CD4-positive, alpha-beta T cell treated with Interferon alpha-2 for 1 hour (primary cell): ENCODE measurements at places on chromosomes 7 and 10.
A peak's percentile ranks its signal among the peaks of the same experiment; 100 is the strongest.

- no peak for DNase-seq
Observed at GRCh38 chr10:84706875-84707274, 378.5 kb downstream of the CCSER2 start.

DNA sequence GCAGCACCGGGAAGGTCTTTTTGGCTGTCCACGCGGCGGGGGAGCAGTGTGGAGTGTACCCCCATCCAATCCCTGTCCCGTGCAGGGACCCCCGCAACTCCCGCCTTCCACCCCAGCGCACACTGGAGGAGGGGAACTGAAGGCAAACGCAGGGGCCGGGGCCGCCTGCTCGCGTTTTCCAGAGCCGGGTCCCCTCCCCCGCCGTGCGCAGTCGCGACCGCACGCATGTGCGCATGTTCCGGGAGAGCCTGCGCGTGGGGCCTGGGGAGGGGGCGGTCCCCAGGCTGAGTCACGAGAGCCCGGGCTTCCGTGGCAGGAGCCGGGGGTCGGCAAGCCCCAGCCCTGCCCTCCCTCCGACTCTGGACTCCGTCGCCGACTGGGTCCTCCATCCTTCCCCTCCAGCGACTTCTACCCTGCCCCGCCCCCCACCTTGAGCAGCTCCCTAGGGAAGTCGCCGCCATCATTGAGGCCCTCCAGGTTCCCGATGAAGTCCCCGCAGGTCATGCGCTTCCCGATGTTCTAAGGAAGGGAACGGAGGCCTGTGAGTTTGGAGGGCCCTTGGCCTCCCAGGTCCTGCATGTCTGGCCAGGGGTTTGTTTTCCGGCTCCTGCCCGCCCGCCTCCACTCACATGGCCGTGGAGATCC lies 8.0 kb downstream of the PSD start:
- DNase-seq, result peak; percentile 52

- no peak for DNase-seq
Observed at GRCh38 chr10:114611617-114612016, 46.5 kb downstream of the ABLIM1 start.

DNA sequence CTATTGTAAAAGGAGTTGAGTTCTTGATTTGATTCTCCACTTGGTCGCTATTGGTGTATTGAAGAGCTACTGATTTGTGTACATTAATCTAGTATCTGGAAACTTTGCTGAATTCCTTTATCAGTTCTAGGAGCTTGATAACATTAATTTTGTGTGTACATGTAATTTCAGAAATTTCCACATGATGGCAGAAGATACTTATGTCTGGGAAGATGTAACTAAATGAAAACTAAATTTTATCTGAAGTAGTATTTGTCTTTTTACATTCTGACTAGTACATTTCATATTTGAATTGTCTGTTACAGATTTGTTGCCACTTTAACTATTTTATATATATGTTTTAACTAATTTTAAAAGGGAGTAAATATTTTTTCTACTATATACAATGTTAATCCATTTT lies 27.6 kb downstream of the SDHAF3 start:
- DNase-seq, result peak; percentile 34

DNA sequence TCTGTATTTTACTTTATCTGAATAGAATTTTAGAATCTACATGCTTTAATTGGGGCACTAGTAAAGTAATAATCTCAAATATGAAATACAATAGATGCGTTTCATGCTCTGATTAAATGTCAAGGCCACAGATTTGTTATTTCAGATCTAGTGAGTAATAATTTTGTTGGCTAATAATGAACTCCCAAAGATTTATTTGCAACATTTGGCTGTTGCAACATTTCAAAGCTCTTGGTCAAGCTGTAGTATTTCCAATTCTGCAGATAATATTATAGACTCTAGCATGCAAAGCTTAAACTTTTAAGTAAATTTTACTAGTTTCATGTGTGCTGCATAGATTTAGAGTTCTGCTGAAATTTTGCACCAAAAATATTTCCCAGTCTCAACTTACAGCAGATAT lies 16.7 kb downstream of the LRRN3 start:
- no peak for DNase-seq

DNA sequence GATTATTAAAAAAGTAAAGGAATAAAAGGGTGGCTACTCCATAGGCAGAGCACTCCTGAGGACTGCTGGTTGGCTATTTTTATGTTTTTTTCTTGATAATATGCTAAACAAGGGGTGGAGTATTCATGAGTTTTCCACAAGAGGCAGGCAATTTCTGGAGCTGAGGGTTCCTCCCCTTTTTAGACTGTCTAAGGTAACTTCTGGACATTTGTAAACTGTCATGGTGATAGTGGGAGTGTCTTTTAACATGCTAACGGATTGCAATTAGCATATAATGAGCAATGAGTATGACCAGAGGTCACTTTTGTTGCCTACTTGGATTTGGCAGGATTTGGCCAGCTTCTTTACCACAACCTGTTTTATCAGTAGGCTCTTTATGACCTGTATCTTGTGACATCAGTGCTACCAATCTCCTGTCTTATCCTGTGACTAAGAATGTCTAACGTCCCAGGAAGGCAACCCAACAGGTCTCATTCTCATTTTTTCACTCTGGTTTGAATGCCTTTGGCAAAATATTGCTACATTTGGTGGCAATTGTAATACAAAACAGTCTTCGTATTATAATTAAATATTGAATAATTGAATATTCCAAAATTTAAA lies 587.8 kb upstream of the POM121L12 start:
- no peak for DNase-seq

DNA sequence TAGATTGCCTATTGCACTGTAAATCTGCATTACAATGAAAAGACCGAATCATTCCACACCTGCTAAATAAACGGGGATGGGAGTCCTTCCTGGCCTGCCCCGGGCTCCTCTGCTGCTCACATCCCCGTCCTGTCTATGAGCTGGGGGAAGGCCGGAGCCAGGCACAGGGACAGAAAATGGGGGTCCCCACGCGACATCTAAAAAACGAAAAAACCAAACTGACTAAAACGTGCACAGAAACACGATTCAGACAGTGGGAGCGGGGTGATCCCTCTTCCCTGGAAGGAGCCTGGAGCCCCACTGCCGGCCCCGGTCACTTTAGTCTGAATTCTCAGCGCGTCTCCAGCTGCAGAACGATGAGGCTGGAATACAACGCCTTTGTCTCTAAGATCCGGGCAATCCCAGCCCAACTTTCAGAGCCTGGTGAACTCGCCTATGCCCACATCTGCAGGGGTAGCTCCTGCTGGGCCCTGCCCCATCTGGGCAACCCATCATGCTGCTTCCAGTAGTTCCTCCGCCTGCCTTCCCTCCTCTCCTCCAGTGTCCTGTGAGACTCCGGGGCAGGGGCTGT lies 78.0 kb downstream of the ADARB2 start:
- DNase-seq, result no peak

DNA sequence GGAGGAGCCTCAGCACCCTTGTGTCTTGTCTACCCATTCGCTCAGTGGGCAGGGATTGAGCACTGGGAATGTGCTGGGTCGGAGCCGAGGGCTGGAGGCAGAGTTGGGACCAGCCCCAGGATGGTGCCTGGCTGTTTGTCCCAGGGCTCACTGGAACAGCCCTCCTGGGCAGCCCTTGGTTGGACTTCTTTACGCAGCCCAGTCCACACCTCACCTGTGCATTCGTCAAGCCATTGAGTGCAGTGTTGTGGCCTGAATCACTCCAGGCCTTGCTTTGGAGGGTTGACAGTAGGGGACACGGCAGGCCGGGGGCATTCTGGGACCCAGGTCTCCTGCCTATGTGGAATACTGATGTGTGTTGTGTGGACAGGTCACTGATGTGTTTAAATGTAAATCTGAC lies 229.6 kb downstream of the MGMT start:
- no peak for DNase-seq

GRCh38 chr10:70328967-70329366 lies 45.2 kb upstream of the NPFFR1 start:
- no peak for DNase-seq

DNA sequence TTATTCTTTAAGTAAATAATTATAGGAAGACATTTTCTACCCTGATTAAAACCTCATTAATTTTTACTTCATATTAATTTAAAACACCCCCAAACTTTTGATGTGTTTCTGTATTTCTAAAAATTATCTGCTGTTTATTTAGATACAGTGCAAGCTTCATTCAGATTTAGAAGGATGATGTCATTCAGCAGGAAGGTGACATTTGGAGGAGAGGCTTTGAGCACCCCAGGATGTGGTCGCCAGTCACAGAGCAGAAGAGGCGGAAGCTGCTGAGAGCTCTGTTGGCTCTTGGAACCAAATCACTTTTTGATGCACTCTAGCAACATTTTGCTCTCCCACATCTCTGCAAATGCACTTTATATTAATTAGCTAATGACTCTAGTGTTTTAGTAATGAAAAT lies 233.9 kb upstream of the CACNA2D1 start:
- DNase-seq, result peak; percentile 38

- no peak for DNase-seq
Observed at GRCh38 chr10:31129880-31130405, 98.3 kb upstream of the ZNF438 start.

- peak; percentile 6 for DNase-seq
Observed at GRCh38 chr10:2978111-2978510, 89.2 kb upstream of the PFKP start.

DNA sequence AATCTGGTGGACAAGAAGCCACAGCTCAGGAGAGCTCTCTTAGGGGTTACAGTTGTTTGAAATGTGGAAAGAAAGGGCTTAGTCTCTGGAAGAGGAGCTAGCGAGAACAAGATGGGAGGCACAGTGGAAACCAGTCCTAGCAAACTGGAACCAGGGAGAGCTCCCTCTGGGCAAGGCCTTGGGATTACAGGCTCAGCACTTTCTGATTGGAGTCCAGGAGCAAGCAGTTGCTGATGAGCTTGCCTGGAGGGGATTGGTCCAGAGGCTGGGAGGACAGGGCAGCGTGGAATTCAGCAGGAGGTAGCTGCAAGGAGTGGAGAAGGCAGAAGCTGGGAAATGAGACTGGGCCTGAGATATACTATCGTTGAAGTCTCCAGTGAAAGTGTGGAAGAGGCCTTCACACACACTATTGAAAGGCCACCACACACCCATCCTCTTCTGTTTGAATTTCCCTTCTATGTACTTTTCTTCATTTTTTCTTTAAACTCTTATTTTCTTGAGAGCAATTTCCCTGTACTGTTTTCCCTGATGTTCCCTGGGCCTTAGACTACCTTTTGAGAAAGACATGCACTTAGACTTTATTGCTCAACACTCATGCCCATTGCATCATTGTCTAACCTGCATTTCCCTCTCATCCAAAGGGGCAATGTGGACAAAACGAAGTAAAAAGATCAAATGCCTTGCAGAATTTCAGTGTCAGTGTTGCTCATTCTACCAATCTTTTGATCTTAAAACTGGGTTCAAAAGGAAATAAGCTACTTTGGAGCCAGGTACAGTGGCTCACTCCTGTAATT lies 57.8 kb upstream of the LANCL2 start:
- DNase-seq, result no peak

DNA sequence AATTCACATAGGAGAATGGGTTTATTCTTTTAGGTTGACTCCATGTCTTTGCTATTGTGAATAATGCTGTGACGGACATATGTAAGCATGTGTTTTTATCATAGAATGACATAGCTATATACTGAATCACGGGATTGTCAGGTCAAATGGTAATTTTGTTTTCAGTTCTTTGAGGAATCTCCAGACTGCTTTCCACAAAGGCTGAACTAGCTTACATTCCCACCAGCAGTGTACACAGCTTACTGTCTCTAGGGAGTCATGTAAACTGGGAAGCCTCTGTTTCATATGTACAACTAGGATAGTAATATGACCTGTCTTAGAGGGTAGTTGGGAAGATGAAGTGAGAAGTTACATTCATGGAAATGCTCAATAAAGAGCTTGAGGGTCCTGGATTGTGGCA lies 6.8 kb upstream of the C10orf120 start:
- no peak for DNase-seq

DNA sequence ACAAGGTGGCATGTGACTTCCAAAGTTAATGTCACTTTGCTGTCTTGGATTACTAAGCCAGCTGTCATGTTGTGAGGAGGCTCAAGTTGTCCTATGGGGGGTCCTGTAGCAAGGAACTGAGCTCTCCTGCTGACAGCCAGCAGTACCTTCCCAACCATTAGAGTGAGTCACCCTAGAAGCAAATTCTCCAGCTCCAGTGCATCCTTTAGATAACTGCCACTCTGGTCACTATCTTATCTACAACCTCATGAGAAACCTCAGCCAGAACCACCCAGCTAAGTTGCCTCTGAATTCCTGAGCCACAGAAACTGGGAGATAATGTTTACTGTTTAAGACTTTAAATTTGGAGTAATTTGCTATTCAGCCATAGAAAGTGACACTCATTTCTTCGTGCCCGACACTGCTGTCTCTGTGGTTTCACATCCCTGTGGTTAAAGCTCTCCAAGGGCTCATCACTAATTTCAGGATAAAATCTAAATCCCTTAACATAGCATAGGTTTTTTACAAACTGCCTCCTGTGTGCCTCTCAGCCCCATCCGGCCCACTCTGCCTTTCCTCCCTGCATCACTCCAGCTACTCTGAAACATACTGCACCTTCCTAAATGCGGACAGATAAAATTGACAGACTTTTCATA lies 83.5 kb downstream of the PRR15 start:
- DNase-seq, result no peak

GRCh38 chr10:116815641-116816415 lies 33.5 kb upstream of the ENO4 start:
- no peak for DNase-seq

GRCh38 chr7:128112018-128112780 lies 81.0 kb upstream of the LRRC4 start:
- no peak for DNase-seq

DNA sequence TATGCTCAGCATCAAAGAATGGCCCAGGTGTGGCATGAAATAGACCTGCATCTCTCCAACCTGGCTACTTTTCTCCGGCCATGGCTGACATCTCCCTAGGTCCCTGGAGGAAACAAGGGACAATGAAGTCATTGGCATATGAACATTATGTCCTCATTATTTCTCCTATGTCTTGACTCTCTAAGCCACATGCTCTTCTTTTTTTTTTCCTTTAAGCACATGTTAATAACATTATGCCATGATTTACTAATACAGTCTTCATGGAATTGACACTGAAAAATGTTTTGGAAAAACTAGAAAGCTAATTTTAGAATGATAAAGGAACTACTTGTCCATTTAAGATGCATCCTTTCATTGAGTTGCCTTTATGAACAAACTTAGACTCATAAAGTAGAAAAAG lies 628.9 kb downstream of the TNS3 start:
- no peak for DNase-seq

GRCh38 chr10:132460691-132461090 lies 63.7 kb downstream of the PWWP2B start:
- DNase-seq, result no peak

DNA sequence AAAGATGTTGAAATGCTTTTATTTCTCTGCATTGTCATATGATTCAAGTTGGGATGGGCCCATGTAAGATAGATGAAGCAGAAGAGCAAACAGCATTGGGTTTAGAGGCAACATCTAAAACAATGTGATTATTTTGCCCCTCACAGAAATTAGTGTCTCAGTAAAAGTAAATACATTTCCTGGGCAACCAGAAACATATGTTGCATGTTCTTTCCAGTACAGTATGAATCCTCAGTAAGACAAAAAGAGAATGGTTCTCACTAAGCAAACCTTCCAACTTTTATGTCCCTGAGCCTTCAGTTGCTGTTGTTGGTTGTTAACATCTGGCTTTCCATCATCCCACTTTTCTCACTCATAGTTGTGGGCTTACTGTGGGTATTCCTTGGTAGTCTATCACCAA lies 222.5 kb upstream of the PRPS1L1 start:
- DNase-seq, result no peak

GRCh38 chr10:110215286-110216170 lies 8.1 kb downstream of the MXI1 start:
- no peak for DNase-seq

GRCh38 chr7:139982927-139983920 lies 79.5 kb downstream of the PARP12 start:
- no peak for DNase-seq
